Ureter (tissue), 1 donor: ENCODE measurements at places on chromosomes 6 and 20.

GRCh38 chr6:45112711-45113110 is 215.4 kb upstream of the RUNX2 start:
- no peak for DNase-seq

GRCh38 chr6:146544616-146545182 is 1.1 kb downstream of the RAB32 start:
- no peak for DNase-seq

GRCh38 chr6:1499777-1500176 is 109.9 kb upstream of the FOXC1 start:
- no peak for DNase-seq

- no peak for DNase-seq
Observed at GRCh38 chr20:39468703-39469102, 506.6 kb downstream of the DHX35 start.

- no peak for DNase-seq
Observed at GRCh38 chr6:97067045-97067444, 142.5 kb downstream of the KLHL32 start.

DNA sequence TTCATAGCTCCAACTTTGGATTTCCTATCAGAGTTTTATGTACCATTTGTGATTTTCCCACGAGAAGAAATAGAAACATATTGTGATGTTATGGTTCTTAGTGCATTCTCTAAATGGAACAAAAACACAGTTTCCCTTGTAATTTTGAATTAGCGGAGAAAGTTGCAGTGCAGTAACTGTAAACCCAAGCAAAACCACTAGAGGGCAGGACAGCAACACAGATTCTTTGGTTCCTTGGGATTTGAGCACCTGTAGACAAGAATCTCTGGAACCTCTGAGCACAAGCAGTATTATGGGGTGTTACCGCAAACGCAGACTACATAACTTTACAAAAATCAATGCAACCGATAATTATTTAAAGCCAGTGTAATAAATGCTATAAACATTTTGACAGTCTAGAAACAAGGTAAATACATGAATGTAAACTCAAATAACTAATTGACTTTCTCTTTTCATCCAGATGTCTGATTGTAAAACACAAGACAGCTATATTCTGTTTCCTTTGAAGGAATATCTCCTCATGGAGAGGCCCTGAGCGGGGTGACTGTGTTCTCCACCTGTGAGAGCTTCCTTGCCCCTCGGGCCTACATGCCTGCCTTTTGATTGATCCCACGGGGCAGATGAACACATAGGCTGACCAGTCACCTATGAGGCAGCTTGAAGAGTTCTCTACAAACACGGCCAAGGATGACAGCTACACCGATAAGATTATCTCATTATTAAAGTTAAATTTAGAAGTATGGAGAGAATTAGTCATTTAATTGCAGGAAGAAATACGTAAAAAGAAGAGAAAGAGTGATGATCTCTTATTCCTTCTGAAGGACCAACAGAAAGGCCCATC is 67.5 kb upstream of the COL21A1 start:
- no peak for DNase-seq

GRCh38 chr20:59184880-59185447 is 21.3 kb downstream of the ZNF831 start:
- no peak for DNase-seq

DNA sequence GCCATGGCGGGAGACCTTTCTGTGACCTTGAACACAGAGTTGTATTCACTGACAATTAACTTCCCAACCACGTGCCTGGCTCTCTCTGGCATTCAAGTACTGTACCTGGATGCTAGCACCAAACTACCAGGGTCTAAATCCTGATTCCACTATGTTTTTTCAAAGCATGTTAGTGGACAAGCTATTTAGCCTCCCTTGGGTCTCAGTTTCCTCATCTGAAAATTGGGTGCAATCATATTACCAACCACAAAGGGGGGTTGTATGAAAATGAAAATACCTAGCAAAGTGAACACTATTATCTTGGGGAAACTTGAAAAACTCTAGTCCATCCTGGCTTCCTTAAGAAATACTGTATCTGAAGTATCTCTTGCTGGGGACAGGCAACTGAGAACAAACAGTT is 308.7 kb upstream of the SGK1 start:
- DNase-seq: no peak

GRCh38 chr6:2784061-2784460 is 18.9 kb downstream of the WRNIP1 start:
- no peak for DNase-seq

GRCh38 chr6:2900821-2901644 is 2.1 kb downstream of the SERPINB9 start:
- DNase-seq: no peak

GRCh38 chr6:63245420-63245819 is 34.2 kb downstream of the FKBP1C start:
- DNase-seq: no peak

DNA sequence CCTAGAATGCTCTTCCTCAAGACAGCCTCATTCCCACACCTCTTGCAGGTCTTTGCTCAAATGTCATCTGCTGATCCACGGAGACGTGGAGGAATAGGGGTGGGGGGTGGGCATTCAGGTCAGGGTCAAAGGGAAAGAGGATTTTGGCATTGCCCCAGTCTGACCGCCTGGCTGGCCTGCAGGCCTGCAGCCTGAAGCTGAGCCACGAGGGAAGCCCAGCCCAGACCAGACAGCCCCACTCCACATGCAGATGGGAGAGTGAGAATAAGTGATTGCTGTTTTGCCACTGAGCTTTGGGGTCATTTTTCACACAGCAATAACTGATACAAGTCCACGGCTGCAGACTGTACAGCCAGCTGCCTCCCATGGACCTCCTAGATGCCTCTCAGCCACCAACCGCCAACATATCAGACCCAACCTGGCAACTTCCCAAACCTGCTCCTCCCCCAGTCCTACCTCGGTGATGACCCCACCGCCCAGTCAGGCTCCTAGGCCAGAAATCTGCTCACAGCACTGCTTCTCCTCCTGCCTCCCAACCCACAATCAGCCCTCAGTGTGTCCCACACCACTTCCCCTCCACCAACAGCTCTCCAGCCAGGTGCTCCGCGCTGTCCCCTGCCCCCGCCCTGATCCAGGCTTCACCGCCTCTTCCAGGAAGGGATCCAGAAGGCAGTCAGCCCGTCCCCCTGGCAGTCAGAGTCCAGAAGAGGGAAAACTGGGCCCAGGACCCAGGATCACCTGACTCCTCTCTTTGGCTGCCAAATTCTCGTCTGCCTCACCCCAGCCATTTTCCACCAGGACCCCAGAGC is 14.0 kb downstream of the KIAA1755 start:
- no peak for DNase-seq

- DNase-seq: no peak
Observed at GRCh38 chr6:143811501-143812157, 31.5 kb upstream of the LTV1 start.

GRCh38 chr6:165146456-165146855 is 162.9 kb downstream of the C6orf118 start:
- no peak for DNase-seq

DNA sequence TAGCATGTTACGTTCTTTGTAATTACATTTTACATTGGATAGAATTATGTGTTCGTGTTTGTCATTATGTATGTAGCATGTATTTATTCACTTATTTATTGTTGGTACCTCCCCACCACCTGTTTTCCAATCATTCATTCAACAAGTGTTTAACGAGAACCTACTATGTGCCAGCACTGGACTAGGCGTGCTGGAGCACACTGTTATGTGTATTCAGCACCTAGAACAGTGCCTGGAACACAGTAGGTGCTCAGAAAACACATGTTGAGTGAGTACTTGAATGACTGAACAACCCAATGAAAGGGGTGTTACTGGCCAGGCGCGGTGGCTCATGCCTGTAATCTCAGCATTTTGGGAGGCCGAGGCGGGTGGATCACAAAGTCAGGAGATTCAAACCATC is 11.3 kb downstream of the ETV7 start:
- no peak for DNase-seq

DNA sequence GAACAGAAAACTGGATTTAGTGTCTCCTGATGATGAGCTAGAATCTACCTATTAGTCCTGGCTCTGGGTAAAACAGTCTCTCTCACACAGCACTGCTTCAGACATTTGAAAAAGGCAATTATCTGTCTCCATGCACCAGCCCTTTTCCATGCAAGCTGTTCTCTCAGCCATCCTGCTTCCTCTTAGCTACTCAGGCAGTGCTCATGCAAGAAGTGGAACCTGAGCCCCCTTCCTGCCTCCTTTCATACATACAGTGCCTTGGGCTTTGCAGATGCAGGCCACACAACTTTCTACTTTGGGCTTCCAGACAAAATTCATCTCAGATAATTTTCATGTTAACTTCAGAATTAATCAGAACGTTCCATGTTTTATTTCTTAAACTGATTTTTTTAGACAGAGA is 151.3 kb downstream of the RALGAPA2 start:
- no peak for DNase-seq

DNA sequence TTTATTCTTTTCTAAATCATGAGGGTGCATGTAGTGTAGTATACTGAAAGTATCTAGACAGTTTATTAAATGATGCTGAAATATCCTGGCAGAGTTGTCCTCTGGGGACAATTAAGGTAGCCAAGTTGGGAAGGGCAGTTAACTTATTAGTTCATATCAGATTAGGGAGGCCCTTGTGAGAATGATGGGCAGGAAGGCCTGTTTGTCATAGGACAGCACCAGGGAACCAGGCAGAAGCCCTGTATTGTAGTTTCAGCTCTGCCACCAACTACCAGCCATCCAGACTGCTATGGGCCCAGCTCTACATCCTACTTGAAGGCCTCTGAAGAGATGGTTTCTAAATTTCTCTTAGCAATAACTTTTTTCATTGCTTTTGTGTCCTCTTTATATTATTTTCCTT is 4.0 kb downstream of the MYLIP start:
- DNase-seq: no peak

DNA sequence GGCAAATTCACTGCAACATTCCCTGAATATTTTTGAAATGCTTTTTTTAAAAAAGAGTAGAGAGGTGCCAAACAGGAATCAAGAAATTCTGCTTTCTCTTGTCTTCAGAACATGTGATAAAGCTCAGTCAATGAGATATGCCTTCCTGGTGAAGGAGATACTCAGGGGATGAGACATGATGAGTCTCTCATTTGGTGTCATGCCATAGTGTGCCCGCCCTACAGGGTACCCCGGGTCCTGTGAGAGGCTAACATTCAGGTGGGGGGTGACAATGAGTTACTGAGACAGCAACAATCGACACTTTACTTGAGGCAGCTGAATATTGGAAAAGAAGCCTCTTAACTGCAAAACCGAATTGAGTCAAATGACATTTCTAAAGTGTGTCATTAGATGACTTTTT is 6.7 kb downstream of the CCR6 start:
- DNase-seq: no peak

- DNase-seq: no peak
Observed at GRCh38 chr6:27296106-27296783, 15.8 kb downstream of the POM121L2 start.

DNA sequence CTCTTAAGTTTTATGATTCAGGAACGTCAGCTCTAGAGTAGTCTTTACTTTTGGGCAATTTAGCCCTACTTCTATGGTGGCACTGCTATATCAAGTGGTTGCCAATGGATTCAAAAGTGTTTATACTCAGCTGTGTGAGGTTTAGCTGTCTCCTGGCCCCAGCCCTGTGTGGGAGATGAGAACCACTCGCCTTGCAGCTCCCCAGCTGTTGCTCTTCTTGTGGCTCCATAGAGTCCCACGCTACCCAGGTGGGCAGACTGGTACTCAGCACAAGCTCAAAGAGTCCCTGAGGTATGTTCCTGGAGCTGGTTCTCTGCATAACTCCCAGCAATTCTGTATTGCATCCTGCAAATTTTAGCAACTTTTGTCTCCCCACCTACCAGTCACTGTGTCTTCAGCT is 59.6 kb downstream of the C6orf118 start:
- DNase-seq: no peak

GRCh38 chr6:158565122-158565429 is 5.2 kb downstream of the TMEM181 start:
- DNase-seq: no peak

- DNase-seq: no peak
Observed at GRCh38 chr6:106199998-106200397, 113.9 kb downstream of the PRDM1 start.

DNA sequence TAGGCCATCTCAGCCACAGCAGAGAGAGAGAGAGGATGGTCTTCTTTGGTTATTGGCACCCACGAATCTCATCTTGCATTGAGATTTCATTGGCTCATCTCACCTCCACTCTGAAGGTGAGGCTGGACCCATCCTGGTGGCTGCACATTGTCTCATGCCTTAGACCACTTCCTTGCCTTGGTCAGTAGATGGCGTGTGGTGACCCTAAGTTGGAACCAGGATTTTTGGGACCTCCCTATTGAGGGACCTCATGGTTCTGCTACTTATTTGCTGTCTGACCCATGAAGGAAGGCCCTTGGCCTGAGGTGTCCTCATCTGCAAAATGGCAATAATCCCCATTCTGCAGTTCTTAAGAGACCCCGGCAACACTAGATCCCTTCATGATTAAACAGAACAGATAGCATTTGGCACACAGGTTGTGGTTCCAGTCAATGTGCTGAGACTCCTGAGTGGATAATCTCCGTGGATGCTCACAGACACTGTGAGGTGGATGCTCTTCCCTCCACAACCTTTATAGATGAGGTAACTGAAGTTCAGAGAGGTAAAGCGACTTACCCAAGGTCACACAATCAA is 21.5 kb upstream of the AAR2 start:
- no peak for DNase-seq

DNA sequence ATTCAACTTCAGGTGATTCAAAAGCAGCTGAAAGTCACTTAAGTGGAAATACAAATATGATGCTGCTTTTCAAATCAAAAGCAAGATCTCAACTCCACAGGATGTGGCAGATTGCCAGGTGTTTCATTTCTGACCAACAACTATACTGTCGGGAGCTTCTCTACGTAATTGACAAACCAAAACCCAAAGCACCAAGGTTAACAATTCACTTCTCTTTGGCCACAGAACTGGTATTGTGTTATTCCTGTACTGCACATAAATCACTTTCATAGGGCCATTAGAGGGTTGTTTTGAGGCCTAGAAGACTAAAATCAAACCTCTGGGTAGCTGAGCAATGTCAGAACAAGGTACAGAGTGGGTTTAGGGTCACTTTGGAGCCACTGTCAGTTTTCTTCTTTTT is 169.7 kb downstream of the HAO1 start:
- DNase-seq: no peak

DNA sequence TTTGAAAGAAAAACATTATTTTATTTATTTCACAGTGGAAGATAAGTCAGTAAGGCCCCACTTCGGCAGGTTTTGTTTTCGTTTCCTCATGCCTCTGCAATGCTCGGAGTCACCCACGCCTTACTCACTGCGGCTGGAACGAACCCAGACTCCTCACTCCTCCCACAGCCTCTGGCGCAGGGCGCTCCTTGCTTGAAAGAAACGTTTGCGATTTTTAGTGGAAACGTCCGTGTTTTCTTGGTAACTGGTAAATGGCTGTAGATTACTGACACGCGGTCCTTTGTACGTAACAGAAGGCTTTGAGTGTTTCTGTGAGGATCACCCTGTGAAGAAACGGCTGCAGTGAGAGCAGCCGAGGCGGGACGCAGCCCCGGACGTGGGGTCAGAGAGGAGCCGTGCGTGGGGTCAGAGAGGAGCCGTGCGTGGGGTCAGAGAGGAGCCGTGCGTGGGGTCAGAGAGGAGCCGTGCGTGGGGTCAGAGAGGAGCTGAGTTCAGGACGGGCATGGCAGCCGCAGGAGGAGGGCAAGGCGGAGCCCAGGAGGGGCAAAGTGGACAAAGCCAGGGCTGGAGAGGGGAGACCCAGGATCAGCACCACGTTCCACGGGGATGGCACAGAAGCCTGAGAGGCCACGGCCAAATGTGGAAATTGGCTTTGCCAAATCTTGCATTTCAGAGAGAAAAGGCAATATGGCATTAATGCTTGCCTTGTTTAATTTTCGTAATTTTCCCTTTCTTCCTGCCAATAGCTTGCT is 198.6 kb upstream of the THBS2 start:
- peak; percentile 81 for DNase-seq
